ENCODE measurements at places on chromosomes 16 and 17.

- no peak for DNase-seq
Measured at GRCh38 chr17:64554028-64554637, 47.4 kb downstream of the CEP95 start.

DNA sequence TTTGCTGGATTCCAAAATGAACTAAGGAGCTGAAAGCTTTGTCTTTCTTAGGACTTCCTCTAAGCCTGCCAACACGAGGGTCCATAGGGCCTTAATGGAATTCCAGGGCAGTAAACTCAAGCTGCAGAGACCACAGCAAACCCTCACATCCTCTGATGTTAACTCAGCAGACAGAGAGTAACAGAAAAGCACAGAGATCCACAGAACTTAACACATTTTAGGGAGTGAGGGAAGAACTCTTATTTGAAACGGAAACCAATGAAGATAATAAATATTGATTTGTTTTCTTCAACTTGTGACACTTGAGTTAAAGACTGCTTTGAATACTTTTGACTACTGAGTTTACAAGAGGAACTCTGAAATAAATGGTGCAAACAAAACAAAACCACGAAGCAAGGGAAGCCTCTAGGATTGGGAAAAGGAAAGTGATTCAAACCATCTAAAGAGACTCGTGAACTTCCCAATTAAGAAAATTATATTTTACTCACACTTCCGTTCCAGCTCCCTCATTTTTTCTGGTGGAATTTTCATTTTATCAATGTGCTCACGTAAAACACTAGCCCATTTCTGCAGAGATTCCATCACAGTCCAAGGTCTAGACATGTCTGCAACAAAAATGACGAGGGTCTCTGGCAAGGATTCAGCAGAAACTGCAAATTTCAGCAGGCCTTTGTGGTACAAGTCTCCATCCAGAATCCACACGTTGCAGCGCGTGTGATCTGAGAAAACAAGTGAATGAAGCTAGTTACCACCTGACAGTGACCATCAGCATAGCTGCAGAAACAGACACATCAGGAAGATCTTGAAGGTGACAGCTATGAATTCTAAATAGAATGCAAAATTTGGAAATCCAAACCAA is 9.2 kb downstream of the DYNC1LI2 start:
- DNase-seq: peak; percentile 71

DNA sequence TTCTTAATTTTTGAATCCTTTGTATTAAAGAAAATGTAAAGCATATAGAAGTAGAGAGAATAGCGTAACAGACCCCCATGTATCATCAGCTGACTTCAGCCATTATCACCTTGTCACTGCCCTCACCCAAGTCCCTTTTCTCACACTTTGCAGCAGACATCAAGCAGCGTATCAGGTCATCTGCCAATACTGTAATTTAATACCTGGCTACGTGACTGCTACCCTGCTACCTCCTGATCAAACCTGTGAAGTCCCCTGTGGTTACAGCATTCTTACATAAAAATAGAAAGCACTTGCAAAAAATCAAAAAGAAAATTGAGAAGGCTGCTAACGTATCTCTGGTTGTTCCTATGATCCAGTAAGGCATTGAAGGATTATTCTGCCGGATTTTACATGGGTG is 96.4 kb downstream of the PLCG2 start:
- DNase-seq: no peak

DNA sequence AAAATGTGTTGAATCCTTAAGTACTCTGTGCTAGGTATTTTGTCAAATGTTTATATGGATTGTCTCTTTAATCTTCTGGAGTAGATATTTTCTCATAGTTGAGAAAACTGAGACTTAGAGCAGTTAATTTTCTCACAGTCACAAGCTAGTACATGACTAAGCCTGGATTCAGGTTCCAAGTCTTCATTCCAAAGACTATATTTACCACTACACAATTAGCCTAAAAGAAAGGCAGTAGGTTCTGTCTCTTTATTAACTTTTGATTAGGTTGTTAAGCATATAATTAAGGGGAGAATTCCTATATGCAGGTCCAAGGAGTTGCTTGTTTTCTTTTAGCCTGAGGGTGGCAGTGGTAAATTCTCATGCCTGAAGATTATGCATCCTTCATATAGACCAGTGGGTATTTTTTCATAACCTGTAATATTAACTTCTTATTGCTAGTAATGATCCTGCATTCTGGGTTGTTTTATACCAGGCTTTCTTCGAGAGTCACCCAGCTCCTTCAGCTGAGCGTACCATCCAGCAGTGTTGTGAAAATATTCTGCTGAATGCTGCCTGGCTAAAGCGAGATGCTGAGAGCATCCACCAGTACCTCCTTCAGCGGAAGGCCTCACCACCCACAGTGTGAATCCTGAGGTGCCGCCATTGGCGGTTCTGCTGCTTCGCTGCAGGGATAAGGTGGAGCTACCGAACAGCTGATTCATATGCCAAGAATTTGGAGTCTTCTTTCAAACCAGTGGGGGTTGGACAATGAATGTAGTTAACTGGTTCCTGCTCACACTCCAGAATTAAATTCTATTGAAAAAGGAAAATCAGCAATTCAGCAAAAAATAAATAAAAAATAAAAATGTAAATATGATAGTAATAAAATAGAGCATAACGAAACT is 28.2 kb upstream of the KPNB1 start:
- DNase-seq: peak; percentile 96

DNA sequence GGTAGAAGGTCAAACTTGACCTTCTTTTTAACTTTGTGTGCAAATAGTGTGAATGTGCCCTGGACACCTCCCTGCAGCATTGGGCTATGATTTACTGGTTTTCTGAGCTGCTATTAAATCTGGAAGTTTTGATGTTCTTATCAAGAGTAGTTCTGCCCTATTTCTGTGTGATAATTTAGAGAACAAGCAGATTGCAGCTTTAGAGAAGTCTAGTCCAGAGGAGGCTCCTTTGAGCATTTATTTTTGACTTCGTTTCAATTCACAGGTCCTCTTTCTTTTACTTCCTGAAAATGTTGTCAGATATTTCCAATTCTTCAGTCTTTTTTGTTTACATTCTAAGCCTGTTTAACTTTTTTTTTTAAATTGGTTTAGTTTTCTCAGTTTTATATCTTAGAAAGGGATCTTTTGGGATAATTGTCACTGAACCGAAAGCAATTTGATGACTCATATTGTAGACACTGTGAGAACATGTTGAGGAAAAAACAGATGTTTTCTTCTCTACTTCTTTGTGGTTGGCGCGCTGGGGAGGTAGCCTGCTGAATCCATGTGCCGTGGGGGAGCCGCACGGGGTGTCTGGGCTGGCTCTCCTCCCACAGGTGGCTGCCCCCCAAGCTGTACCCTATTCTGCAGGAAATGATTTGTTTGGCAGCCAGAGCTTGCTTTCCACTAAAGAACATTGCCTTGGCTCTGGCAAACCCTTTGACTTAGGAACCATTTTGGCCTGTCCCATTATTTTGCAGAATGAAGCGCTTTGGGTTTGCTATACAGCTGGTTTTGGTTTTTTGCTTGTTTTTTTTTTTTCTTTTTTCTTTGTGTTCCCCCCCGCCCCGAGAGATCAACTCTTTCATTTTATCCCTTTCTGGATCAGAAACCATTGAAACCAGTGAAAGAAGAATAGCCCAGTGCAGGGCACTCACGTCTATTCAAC is 53.4 kb downstream of the MFSD11 start:
- peak; percentile 83 for DNase-seq

- DNase-seq: peak; percentile 37
Measured at GRCh38 chr17:79950306-79950705, 85.4 kb downstream of the TBC1D16 start.

- no peak for DNase-seq
Measured at GRCh38 chr17:82061047-82061925, 4.3 kb downstream of the DUS1L start.

- peak; percentile 65 for DNase-seq
Measured at GRCh38 chr16:85090181-85090580, 22.1 kb downstream of the CIBAR2 start.

DNA sequence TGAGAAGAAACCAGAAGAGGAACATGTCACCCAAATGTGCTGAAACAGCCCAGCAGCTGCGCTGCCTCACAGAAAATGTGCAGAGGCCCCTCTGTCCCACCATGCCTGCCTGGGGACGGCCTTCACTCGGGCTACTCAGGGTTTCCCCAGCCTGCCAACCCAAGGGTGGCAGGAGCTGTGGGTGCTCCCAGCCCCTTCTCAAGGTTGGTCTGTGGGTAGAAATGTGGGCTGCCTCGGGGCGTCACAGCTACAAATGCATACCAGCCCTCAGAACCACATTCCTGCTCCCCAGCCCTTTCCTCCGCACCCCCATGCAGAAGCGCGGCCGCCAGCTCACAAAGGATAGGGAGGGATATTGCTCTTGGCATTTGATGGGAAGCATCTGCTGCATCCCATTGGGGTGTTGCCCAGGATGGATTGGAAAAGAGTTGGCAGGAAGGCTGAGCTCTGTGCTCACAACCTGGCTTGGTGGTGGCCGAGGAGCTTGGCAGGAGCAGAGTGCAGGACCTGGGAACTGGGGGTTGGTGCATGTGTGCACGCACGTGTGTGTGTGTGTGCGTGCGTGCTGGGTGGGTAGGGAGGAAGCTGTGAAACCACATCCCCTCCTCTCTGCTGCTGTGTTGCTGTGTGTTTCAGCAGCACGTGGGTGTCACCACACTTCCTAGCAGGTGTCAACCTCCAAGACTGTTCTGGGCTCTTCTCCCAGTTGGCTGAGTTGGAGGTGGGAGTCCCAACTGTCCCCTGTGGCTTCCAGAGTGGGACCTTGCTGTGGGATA is 304.4 kb downstream of the SEC14L1 start:
- DNase-seq: no peak

DNA sequence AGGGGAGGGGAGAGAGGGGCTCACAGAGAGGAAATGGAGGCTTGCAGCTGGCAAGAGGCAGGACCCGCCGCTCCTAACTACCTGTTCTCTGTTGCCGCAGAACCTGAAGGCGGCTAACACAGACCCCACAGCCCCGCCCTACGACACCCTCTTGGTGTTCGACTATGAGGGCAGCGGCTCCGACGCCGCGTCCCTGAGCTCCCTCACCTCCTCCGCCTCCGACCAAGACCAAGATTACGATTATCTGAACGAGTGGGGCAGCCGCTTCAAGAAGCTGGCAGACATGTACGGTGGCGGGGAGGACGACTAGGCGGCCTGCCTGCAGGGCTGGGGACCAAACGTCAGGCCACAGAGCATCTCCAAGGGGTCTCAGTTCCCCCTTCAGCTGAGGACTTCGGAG is 39.0 kb upstream of the CDH1 start:
- DNase-seq: no peak

GRCh38 chr17:45229681-45230409 is 8.2 kb downstream of the FMNL1 start:
- DNase-seq: no peak

DNA sequence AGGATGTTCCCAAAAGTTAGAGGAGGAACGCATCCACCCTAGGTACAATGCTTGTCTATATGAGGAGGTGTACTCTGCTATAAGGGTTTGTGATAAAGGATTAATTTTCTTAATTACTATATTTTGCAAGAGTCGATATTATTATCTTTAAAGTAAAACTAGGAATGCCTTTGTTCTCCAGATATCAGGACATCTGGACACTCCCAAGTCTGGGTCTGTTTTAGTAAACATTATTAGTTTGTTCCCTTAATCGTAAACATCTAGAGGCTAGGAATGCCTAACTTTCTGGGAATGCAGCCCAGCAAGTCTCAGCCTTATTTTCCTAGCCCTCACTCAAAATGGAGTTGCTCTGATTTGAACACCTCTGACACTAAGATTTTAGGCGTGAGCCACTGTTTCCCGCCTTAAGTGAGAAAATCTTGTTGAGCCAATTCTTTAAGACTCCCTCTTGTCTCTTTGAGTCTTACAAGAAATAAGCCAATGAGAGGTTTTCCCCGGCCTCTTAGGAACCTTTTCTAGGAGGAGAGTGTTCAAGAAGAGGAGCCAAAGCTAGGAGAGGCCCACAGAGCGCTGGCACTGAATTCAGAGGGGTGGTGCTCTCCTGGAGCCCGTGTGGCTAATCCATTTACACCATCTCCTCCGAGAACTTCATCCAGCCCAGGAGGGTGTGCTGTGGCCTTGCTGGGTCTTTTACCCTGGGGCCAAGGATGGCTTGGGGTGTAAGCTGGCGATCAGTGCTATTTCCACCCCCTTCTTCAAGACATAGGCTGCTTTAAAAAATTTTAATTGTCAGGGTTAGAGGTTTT is 40.9 kb downstream of the SMARCE1 start:
- no peak for DNase-seq

- DNase-seq: peak; percentile 46
Measured at GRCh38 chr17:48575066-48575582, 3.0 kb downstream of the HOXB4 start.

DNA sequence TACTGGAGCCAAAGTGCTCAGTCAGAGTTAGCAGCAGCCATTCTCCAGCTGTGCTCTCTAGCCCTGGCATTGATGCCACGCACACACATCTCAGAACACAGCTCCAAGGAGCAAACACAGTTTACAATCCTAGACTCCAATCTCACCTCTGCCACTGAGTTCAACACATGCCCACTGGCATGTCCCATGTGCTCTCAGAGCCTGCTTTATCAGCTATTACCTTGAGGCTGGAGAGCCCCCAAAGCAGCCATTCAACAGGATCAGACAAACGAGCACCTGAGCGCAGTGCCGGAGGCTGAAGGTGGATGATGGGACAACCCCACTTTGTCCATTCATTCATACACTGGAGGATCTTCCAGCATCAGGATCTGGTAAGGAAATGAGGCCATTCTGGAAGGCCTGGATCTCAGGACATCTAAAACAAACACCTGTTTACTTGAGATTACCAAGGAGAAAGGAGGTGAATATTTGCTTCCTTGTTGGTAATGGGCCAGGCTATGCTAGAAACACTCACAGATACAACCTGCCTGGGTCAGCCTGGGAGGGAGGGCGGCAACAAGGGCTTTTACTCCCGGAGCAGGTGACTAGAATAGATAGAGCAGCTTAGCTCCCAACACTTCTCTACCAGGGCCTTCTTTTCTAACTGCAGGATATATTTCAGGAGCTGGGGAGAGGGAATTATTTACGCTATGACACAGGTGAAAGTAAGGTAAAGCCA is 25.4 kb downstream of the RANBP10 start:
- no peak for DNase-seq

DNA sequence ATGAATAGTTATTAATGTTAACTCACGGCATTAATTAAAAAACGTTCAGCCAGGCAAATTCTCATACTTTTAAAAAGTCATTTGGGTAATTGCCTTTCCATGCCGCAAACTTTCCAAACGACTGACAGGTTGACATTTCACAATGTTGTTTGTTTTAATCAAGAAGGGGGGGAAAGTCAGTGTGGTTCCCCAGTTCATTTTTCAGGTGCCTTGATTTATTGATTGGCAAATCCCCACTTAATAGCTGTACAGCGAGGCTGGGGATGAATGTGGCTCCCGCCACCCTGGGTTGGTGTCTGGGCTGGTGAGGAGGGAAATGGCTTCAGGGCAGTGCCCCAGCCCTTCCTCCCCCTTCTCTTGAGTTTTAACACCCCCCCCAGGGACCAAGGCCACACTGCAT is 318.0 kb downstream of the SOX9 start:
- DNase-seq: no peak

GRCh38 chr16:64419832-64420231 is 702.0 kb downstream of the CDH11 start:
- DNase-seq: no peak
